ENCODE measurements at places on chromosomes 5 and 9. TPM values are rescaled to one million over a fixed set of nuclear protein-coding genes. Genes with fewer than 3 reads are reported as not detected.

DNA sequence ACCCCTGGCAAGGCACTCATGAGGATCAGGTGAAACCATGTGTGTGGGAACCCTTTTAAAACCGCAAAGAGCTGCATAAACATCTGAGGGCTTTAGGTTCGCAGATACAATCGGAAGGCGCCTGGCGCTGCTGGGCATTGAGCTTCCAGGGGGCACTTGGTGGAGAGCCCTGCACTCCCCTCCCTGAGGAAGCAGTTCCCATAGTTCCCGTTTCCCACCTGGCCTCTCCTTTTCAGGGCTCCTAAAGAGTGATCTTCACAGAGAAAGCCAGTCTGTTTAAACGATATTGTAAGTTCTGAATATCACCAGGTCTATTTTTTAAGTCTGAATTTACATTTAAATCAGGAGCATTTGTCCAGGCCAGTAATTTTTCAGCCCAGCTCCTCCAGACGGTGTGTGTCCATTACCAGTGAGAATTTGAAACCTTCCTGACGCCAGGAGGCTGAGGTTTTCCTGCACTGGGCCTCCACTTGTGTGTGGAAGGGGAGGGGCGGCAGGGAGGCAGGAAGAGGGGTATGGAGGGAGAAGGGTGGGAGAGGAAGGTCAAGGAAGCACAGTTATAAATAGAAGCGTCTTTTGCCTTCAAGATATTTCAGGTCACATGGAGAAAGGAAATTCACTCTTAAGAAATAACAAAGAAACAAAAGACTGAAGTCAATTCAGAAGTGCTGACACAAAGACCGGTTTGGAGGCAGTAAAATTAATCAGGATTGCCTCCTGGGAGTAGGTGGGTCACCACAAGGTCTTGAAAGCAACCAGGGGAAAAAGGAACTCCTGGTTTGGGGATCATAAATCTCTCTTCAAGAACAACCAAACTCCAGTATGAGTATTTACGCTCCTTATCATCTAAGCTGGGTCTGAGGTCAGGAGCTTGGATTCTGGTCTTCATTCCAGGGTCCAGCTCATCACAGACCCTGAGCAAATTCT, 14.3 kb upstream of the MGAT1 start:
- DNase-seq: peak; percentile 65

DNA sequence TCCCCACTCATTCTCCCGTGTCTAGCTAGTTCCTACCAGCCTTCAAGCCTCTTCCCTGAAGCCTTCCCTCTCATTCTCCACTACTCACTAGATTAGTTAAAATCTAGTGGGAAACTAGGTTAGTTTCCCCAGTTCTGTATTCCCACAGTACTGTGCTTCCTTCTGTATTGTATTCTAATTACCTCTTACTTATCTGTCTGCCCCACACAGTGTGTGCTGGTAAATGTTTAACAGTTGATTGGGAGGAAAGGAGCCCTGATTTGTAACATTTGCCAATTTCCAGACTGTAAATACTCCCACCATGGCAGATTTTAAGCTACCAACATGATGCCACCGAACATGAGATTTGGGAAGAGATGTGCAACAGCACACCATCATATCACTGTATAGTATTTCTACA, 8.3 kb downstream of the KLHL3 start:
- DNase-seq: no peak

DNA sequence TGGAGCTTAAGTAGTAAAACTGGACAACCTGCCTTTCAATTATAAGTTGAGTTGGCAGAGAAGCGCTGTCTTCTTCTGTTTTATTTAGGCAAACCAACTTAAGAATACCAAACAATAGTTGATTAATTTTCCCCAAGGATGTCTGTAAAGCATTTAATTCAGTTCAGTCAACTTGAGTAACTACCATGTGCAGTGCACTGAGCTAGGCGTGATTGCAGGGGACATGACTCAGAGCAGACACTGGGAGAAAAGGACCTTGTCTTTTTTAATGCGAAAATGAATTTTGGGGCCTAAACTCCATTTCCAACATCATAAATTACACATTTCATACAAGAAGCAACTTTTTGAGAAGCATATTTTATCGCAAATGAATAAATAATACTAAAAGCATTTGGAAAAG, 66.3 kb downstream of the FBXL7 start:
- no peak for DNase-seq

- DNase-seq: no peak
Observed at GRCh38 chr9:130347036-130347435, 81.5 kb downstream of the HMCN2 start.

DNA sequence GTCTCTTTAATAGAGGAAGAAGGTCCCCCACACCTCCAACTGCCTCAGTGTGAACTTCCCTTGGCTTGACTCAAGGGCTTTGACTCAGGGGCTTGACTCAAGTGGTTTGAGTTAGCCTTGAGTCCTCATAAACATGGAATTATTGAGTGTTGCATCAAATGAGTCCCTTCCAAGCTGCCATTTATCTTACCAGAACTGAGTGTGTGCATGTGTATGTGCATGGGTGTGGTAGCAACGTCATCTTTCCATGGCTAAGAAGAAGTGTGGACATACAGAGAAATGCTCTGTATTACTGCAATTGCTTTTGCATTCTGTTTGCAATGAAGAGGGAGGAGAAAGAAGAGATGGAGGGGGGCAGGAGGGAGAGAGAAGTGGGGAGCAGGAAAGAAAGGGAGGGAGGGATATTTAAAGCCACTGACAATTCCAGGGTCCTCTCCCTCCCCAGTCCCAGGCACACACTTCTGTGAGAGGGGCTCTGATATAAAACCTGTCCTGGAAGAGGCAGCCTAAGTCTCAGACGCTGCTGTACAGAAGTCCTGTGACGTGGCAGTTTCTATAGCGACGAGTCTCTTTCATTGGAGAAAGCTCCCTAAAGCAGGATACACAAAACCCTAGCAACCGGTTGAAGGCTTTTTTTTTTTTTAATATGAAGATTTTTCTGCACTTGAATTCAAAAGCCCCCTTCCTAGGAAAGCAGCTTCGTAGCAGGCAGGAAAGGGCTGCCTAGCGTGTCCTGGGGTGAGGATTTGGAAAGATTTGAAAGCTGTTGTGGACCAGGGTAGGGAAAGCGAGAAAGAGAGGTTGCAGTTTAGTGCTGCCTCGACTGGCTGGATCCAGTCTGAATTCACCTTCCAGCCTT, 93.3 kb upstream of the MAP1B start:
- DNase-seq: peak; percentile 78

DNA sequence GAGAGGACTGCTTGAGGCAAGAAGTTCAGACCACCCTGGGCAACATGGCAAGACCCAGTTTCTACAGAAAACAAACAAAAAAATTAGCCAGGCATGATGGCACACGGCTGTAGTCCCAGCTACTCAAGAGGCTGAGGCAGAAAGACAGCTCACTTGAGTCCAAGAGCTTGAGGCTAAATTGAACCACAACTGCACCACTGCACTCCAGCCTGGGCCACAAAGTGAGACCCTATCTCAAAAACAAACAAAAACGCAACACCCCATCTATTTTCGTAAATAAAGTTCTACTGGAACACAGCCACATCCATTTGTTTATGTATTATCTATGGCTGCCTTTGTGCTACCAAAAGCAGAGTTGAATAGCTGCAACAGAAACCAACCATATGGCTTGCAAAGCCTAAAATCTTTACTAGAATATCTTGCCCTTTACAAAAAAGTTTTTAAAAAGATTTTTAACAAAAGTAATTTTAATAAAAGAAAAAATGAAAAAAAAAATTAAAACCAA, 67.5 kb downstream of the SETX start:
- no peak for DNase-seq

DNA sequence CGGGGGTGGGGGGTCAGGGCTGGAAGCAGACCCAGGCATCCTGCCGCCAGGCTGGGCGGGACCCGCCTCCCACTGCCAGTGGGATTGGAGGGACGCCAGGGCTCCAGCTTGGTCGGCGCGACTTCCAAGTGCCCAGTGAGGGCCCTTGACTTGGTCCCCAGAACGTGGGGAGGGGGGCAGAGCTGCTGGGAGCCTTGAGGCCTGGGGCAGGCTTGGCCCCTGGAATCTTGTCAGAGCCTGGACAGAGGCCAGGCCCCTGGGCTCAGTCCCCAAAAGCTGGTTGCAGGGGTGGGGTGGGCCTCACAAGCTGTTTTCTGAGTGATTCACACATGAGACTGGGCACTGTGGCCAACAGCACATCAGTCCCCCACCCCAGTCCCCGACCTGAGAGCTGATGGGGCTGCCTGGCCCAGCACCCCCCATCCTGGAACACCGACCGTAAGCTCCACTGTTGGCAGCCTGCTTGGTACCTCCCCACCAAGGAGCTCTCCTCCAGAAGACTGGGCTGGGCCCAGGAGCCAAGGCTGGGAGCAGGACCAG, 526 bp downstream of the CLIC3 start:
- no peak for DNase-seq

DNA sequence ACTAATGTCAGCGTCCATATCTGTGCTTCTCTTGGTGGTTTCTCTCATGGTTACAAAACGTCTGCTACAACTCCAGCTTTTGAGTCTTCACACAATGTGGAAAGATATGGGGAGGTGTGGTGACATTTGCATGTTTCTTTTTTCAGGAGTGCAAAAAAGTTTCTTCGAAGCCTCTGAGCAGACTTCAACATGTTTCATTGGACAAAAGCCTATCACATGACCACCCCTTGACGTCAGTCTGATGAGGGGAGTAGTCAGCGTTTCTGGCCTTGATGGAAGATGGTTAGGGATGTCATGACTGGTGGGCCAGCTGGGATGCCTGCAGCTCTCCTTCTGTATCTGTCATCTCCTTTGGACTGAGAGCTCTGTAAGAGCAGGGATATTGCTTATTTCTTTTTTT, 61.4 kb downstream of the PTPDC1 start:
- no peak for DNase-seq

- no peak for DNase-seq
Observed at GRCh38 chr9:38683336-38683735, 36.6 kb downstream of the FAM240B start.

GRCh38 chr9:129889941-129890717, 54.9 kb downstream of the USP20 start:
- no peak for DNase-seq

DNA sequence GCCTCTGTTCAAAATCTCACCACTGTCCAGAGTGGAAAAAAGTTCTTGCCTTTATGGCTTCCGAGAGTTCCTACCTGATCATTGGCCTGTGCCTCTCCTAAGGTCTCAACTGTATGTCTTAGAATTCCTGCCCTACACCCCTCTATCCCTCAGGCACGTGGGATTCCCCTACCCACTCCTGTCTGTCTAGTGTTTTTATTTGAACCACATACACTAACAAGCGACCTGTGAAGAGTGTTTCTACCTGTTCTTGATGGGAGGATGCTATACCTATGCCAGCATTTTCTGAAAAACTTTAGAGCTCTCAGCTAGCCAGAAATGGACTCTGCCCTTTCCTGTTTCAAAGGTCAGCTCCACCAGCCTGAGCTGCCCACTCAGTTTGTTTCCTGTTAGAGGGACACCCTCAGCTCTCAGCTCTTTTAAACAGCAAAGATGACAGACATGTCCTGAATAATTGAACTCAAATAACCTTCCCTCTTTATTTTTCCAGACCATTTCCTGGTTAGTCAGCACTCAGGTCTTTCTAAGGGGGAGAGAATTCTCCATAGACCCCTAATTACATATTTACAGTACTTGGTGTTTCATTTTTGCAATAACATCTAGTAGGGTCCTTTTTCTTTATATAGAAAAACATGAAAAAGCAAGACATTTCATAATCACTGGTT, 214.8 kb downstream of the AOPEP start:
- DNase-seq: no peak

- DNase-seq: no peak
Observed at GRCh38 chr5:53350991-53351770, 129.2 kb upstream of the FST start.

GRCh38 chr9:976943-977837, 735 bp downstream of the DMRT3 start:
- DNase-seq: no peak

GRCh38 chr5:74303578-74303977, 336.9 kb downstream of the ENC1 start:
- DNase-seq: no peak

- DNase-seq: no peak
Observed at GRCh38 chr5:148569948-148570347, 84.4 kb downstream of the HTR4 start.

DNA sequence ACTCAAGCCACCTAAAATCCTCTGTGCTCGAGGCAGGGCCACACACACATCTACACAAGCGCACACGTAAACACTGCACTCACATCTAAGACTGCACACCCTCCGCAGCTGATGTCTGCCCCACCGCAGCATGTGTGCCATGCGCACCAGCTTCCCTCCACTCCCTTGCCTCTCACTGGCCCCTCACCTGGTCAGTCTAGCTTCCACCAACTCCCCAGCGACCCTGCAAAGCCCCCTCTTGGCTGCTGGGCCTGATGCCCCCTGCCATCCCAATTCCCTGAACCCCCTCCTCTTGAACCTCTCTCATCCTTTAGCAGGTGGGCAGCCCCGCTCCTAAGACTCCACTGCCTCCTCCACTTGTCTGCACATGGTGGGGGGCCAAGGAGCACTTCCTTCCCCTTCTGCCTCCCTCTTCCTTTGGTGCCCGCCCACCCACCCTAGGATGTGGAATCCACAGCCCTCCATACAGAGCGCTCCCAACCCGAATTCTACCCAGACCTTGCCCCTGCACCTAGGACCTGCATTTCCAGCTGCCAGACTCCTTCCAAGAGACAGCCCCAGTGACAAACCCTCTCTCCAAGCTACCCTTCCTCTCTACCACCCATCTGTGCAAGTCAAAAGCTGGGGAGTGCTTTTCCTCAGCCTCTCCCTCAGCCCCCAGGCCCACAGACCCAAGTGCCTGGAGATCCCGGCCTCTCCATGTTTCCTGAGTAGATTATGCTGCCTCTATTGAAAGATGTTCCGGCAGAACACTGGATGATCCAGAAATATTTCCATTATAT, 23.9 kb downstream of the ADAMTS2 start:
- no peak for DNase-seq

DNA sequence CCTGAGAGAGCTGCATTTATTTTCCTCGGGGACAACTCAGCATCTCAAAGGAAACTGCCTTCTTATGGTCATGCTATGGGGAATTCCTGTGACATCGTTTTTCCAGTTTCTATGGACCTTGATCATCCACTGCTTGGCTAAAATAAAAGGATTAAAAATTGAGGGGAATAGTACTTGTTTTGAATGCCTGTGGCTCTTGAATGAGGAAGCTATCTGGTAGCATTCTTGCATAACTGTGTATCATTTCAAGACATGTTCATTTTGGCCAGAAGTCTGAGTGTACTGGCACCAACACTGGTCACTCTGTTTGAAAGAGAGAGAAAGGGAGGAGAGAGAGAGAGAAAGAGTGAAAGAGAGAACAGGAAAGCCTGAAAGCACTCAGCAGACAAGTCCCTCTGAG, 116.7 kb downstream of the DOCK2 start:
- no peak for DNase-seq

KLF4 gene
- polyA plus RNA-seq: 27.6 TPM

FOXD4L4 gene
- polyA plus RNA-seq: not detected

F2RL2 gene
- 0.25 TPM for polyA plus RNA-seq

ZNF366 gene
- 4.0 TPM for polyA plus RNA-seq

C1QTNF2 gene
- 21.0 TPM for polyA plus RNA-seq

SH3GL2 gene
- polyA plus RNA-seq: 0.08 TPM

KIF20A gene
- 17.5 TPM for polyA plus RNA-seq

PCDHGA4 gene
- 1.6 TPM for polyA plus RNA-seq

GNE gene
- polyA plus RNA-seq: 14.3 TPM

CA9 gene
- 0.50 TPM for polyA plus RNA-seq

ADAMTS6 gene
- 0.63 TPM for polyA plus RNA-seq

LCN9 gene
- polyA plus RNA-seq: not detected

GABRA1 gene
- not detected for polyA plus RNA-seq

KIF12 gene
- polyA plus RNA-seq: 0.52 TPM

GMCL2 gene
- polyA plus RNA-seq: not detected

Measured in hindlimb muscle (tissue), 1 donor.